ENCODE measurements at places on chromosomes 7 and 10.
A peak's percentile ranks its signal among the peaks of the same experiment; 100 is the strongest.

DNA sequence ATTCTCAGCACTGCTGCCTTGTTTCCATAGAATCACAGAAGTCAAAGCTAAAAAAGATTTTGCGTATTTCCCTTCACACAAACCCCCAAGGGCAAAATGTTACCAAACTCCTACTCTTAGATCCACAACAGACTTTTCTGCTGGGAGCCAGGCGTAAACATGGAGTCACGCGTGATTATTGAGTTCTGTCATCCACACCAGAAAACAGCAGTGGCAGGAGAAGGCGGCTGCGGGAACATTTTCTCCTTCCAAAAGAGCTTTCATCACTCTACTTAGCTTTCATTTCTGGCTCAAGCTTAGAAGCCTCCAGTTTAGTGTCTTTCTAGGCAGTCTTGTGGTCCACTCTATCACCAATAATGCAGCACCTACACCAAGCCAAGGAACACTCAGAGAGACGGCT, 712.9 kb upstream of the NRP1 start:
- DNase-seq = no peak

DNA sequence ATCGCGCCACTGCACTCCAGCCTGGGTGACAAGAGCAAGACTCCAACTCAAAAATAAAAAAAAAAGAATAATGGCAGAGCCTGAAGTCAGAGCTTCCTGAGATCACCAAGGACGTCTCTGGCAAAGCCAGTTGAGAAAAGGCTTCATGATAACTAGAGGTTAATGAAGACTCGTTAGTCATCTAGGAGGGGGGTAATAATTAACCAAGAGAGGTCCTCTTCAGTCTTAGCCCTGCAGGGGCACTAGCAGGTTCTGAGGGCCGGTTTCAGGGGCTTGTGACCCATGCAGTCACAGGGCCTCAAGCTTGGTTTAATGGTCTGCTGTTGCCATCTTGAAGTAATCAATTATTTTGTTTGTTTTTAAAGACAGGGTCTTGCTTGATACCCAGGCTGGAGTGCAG, 28.6 kb upstream of the PROSER2 start:
- DNase-seq = no peak

- peak; percentile 10 for DNase-seq
Observed at GRCh38 chr7:37201003-37201875, 247.4 kb downstream of the ELMO1 start.

- DNase-seq = no peak
Observed at GRCh38 chr7:23338863-23339262, 39.7 kb downstream of the MALSU1 start.

GRCh38 chr7:135775230-135775629, 26.6 kb upstream of the FAM180A start:
- no peak for DNase-seq

DNA sequence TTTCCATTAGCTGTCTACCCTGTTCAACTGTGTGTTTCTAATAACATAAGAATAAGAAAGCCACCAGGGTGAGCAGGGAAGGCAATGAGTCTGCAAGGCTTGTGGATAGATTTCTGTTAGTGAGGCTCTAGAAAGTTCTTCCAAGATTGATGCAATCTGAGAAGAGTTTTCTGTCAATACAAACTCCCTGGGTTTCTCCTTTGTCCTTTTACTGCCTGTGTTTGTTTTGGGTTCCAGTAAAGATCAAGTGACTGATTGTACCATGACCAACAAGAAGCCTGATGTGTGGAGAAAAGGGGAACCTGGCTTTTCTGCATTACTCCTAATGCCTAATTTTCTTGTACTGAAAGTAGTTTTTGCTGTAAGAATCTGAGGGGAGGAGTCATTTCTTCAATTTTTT, 139.9 kb downstream of the CFTR start:
- no peak for DNase-seq

GRCh38 chr7:80181411-80181810, 46.8 kb downstream of the GNAI1 start:
- DNase-seq = no peak

GRCh38 chr7:90190995-90191394, 20.5 kb upstream of the STEAP2 start:
- DNase-seq = no peak

DNA sequence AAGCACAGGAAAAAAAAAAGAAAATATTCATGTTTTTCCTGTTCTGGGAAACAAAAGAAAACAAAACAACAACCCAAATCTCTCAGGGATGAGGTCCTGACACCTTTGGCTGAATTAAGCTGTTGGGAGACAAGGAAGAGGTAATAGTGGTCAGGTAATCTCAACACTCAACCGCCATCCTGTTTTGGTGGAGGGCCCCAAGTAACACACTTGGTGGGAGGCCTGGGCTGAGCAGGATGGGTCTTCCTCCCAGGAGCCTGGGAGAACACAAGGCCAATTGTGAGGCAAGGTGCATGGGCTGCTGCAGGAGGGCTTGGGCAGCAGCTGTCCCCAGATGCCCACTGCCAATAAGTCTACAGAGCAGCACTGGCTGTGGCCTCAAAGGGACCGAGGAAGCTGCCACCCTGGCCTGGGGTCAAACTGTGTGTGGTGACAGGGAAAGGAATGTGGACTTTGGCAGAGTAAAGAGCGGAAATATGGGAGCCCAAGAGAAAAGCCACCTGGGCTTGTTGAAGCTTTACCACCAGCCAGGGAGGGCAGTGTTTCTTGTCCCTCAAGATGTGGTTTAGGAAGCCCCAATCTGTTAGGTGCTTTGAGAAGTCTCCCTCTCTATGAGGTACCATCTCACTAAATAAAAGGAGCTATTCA, 93.5 kb upstream of the SLC25A13 start:
- DNase-seq = no peak

GRCh38 chr7:31171984-31172383, 119.9 kb downstream of the ADCYAP1R1 start:
- no peak for DNase-seq

GRCh38 chr10:74206746-74207145, 55.7 kb downstream of the ADK start:
- DNase-seq = no peak

DNA sequence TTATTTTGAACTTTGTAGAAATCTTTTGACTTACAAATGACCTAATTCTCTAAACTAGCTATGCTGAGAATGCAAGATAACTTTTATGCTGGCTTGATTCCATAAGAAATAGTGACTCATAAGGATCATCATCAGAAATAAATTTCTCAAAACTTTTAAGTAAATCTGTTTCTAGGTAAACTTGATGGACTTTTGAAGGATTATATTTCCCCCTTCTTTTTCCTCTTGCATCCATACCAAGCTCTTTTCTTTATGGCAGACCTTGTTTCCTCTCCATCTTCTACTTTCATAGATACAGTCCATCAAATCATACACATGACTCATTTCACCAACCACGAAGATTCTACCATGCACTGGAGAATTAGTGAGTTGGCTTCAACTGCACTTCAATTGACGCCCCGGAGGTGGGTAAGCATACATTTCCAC, 336.3 kb downstream of the KCNMA1 start:
- DNase-seq = no peak

GRCh38 chr10:63883861-63884260, 362.7 kb downstream of the REEP3 start:
- no peak for DNase-seq

DNA sequence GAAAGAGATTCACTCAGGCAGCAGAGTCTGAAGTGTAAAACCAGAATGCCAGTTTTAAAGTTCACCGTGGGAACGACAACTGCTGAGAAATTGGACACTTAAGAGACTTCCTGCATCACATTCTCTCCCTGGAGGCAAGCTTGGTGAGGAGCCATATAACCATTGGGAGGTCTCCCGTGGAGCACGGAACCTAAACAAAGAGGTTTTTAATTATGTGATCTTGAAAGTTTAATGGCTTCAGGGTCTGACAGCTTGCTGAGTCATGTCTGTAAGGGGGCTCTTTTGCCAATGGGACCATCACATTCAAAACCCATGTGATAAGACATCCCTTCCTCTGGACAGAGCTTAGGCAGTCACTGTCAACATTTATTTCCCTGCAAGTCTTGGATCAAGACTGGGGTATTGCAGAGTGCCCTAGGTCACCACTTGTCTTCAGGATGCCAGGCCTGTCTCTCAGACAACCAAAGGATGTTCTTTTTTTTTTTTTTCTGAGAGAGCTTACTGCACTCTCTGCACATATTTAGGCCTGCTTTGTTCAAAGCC, 674.4 kb downstream of the TYW1 start:
- no peak for DNase-seq

DNA sequence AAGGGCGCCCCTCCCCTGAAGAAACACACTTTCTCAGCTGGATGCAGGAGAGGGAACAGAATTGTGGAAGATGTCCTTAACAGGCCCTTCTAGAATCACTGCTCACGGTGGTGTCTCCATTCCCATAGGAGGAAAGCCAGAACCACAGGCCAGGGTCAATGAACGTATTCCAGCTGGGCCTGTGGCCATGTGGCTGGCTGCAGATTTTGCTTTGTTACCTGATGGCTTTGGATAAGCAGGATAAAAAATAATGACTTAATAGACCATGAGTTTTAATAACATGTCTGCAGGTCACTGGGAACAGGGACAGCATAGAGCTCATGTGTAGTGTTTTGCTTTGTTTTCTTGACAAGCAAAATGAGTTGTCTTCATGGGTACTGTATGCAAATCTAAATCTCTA, 210.3 kb downstream of the TRIL start:
- no peak for DNase-seq

GRCh38 chr7:42099470-42100155, 137.4 kb downstream of the GLI3 start:
- no peak for DNase-seq

DNA sequence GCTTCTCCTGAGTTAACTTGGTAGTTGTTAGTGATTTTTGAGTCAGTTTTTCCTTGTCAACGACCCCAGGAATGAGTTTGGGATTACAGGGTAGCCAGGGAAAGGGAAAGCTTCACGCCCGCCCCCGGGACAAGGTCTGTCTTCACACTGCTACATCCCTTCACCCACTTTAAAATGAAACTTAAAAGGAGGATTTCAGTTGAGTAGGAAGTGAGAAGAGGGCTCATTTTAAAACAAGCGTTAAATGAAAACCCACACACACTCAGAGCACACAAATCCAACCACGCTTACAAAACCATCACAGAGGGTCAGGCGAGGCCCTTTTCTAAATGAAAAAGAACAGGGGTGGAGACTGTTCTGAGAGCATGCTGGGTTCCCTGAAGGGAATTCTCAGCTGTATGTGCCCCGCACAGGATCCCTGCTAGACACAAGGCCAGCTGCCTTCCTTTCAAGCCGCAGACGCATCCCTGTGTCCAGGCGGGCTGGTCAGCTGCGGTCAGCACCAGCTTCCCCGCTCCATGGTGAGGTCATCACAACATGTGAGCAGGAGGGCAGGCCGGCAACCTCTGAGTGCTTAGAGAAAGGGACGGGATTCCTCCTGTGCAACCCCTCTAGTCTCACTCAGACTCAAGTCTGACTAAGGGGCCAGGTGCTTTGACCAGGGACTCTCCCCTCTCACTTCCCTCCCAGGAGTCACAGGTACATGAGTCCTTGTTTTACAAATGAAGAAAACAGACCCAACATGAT, 111.8 kb downstream of the EGFR start:
- DNase-seq = no peak

DNA sequence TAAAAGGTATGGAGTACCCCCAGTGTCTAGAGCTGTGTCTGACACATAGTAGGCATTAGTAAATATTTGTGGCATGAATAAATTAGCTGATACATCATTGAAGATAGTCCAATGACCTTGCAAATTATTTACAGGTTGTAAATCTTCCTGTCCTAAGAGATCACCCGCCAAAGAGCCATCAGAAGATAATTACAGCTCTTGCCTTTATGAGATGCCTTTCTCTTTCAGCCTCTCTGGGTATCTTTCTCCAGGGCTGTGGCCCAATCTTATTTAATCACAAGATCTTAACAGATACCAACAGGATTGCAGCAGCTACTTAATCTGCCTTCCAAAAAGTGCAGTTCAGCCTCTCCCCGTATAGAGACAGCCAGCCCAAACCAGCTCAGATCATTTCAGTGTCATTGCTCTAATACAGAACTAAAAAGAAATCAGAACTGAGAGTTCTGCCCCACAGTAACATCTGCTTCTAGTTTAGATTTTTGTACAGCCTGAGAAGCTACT, 41.5 kb downstream of the MYOF start:
- DNase-seq = no peak

- DNase-seq = peak; percentile 66
Observed at GRCh38 chr7:36291387-36292316, 98.0 kb upstream of the ANLN start.

GRCh38 chr10:104862-105565, 30.2 kb upstream of the ZMYND11 start:
- DNase-seq = no peak

DNA sequence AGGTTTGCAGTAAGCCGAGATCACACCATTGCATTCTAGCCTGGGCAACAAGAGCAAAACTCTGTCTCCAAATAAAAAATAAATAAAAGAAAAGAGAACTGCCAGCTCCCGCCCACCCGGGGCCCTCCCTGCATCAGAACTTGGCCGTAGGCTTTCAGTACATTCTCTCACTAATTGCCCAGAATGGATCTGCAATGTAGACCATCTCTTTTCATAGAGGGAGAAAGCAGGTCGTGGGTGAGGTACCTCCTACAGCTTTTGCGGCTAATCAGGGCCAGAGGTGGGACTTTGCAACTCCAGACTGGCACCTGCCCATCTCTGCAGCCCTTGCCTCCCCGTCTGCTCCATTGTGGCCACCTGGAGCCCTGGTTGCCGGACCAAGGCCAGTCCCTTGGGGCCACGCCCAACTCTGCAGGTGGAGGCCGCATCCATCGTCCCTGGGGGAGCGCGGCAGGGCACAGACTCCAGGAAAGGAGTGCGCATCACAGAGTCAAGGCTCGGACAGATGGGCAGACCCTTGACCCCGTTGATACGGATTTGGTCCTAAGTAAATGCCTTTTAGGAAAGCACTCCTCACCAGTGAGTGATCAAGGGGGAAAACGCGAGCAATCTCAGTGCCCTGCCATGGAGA, 179.1 kb upstream of the SH2B2 start:
- DNase-seq = no peak

DNA sequence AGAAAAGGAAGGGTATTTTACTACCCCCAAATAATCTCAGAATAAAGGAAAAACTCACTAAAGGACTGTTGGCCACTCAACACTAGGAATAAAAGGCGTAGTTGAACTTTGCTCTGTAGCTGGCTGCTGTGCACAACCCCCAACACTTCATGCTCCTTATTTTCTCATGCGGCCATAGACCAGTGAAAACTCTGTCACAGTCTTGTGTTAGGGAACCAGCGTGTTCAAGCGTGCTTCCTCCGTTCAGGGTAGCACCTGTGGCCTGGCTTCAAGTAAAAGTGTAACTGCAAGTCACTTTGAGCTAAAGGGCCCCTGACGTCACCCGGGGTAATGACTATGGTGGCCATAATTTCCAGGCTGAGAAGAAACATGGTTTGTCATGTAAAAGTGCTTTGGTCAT, 27.0 kb downstream of the BLNK start:
- DNase-seq = no peak

DNA sequence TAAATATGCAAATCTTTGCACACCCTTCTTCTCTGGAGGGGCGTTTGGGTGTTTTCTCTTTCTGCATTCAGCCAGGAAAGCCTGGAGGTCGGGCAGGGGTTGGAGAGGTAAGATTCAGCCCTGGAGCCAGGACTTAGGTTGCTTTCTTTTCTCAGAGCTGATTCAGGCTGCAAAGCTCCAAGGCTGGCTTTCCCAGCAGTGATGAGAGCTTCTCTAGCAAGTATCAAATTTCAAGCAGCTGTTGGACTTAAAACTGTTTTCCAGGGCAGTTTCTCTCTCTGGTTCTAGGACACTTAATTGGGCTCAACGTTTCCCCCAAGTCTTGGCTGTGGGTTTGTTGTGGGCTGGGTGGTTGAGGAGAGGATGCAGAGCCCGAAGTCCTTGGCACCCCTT, 608 bp downstream of the AKR1B10 start:
- no peak for DNase-seq

GRCh38 chr7:37993060-37993501, 72.6 kb downstream of the EPDR1 start:
- DNase-seq = no peak

Measured in activated T-helper 9 cell treated with anti-CD3 and anti-CD28 coated beads, Interleukin-2, amount 50 U/mL, for 16 hours (primary cell).